ENCODE measurements at places on chromosomes 6 and 20.
A peak's percentile ranks its signal among the peaks of the same experiment; 100 is the strongest.

- no peak for DNase-seq
These were observed 14.4 kb downstream of the KPNA5 start for GRCh38 chr6:116695401-116695800.

DNA sequence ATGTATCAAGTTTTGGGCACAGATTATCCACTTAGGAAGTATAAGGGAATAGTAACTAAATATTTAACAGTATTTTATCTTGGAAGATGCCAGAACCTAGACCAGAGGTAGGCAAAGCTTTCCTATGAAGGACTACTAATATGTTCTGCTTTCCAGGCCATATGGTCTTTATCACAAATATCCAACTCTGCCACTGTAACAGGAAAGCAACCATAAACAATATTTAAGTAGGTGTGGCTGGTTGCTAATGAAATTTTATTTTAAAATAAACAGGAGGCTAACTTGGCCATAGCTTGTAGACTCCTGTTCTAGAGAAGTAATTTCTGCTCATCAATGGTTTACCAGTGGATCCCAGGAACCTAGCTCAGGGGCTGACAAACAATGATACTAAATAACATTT lies 39.4 kb downstream of the NOL7 start:
- DNase-seq: no peak

GRCh38 chr6:166578536-166579236 lies 7.8 kb downstream of the RAMACL start:
- no peak for DNase-seq

DNA sequence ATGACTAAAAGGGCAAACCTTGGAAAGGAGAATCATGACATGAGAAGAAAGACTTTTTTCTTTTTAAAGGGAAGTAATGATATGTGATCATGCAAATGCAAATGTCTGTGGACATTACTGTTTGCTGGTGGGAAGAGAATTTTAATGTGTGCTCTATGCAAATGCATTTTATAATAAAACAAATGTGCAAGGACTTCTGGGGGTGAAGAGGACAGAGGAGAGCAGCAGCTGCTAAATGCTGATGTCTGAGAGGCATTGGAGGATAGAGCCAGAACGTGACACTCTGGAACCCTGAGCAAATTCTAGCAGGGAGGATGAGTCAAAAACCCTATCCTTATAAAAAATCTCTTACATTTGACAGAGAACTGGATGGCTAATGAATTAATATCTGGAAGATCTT lies 69.1 kb upstream of the BEND3 start:
- DNase-seq: no peak

DNA sequence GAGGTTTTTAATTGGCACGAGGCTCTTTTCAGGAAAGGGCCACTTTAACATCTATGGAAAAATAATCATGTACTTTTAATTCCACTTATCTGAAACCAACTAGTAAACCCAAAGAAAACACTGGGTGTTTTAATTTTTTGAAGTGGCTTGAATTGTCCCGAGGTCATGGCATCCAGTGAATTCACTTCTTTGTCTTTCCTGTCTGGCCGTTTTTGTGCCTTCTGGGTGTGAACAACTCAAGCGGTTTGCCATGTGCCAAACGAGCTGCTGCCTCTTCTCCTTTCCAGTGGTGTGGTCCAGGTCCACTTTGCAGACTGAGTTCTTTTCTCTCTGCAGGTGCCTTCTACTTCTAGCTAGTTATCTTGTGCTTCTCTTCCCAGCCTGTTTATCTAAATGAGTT lies 117.5 kb downstream of the PLCB4 start:
- no peak for DNase-seq

GRCh38 chr6:158452191-158452590 lies 107.7 kb upstream of the TMEM181 start:
- DNase-seq: no peak

DNA sequence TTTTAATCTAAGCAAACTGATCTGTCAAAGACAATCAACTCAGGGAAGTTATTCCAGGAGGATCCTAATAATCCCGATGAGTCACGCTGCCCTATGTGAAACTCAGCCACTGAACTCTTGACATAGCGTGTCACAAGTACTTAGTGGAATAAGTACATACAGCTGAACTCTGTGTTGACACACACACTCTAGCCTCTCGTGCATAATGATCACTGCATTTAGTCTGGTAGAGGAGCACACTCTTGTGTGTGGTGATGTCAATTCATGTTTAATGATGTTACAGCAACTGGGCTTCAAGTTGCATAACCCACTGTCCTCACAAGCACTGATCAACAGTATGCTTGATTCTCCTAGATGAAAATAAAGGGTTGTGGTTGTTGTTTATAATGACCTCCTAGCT lies 148.3 kb downstream of the HACE1 start:
- DNase-seq: no peak

DNA sequence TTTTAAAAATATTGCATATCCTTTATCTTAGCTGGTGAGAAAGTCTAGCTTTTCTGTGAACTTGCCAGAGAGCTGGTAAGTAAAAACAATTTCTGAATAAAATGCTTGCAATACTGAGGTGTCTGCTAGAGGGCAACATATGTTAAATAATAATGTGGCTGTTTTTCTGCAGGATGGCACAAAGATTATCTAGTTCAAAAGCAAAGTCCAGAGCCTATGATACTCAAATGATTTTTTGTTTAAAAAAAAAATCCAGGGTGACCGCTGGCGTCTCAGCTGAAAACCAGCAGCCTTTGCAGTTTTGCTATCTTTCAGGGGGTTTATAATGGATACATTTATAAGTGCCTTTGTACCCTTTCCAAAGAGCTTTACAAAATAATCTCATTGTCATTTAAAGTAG lies 194.9 kb downstream of the PHACTR1 start:
- peak; percentile 12 for DNase-seq

DNA sequence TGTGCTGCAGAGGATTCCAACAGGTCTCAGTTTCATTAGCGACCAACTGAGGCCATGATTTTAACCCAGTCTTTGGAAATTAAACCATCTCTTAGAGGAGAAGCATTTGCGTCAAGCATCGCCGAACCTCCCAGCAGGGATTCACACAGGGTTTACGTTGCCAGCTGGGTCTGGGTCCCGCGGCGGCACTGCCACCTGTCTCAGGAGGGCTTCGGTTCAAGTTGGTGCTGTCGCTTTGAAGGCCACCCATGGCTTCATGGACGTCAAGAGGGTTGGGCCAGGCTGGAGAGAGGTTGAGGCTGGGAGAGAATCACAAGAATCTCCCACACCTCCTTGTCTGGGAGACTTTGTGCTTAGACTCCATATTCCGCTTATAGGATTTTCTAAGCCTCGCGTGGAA lies 43.0 kb upstream of the FRMD1 start:
- DNase-seq: no peak

- DNase-seq: no peak
These were observed 274.9 kb downstream of the SMOC2 start for GRCh38 chr6:168715643-168716481.

- no peak for DNase-seq
These were observed 11.6 kb downstream of the YWHAB start for GRCh38 chr20:44897133-44897532.

DNA sequence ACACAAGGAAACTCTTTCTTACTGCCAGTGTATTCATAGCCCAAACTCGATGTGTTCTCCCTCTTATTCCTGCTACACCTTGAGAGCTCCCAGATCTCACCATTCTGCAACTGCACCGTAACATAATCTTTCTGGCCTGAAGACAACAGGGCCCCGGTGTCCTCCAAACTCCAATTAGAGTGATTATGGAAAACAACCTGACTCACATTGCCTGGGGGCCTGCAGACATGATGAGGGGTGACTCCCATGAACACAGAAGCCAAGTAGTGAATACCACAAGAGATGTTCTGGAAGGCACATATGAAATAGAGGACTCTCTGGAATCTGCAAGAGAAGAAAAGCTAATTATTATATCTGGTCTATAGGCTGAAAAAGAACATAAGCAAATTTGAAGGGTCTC lies 19.7 kb downstream of the SLC22A16 start:
- DNase-seq: no peak

GRCh38 chr6:136669299-136669699 lies 119.1 kb upstream of the MAP7 start:
- DNase-seq: no peak

GRCh38 chr6:131740161-131740560 lies 29.3 kb upstream of the CTAGE9 start:
- DNase-seq: no peak

GRCh38 chr6:134007077-134007476 lies 45.3 kb downstream of the SLC2A12 start:
- no peak for DNase-seq

DNA sequence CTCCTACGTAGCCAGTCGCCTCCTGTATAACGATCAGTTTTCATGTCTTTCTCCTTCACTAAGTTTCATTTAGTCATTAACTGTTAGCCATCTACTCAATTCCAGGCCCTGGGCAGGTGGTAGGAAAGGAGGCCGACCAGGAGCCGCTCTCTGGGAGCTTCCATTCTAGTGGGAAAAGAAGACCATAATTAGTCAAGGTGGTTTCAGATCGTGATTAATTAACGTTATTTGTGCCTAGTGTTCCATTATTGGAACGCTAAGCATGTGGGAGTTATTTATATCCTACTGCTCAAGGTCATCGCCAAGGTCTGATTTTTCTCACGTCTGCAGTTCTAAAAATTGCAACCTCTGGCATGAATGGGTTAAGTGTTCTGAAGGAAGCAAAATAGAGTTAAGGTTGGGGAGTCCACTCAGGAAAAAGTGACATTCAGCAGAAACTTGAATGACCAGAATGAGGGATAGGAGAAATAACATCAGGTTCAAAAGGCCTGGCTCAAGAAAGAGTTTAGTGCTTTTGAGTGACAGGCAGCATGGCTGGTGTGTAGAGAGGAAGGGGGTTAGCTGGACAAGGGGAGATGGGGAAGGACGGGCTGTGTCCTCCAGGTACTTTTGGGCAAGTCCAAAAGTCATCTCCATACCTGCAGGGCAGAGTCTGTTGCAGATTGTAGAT lies 812 bp downstream of the SLC9A8 start:
- DNase-seq: no peak

DNA sequence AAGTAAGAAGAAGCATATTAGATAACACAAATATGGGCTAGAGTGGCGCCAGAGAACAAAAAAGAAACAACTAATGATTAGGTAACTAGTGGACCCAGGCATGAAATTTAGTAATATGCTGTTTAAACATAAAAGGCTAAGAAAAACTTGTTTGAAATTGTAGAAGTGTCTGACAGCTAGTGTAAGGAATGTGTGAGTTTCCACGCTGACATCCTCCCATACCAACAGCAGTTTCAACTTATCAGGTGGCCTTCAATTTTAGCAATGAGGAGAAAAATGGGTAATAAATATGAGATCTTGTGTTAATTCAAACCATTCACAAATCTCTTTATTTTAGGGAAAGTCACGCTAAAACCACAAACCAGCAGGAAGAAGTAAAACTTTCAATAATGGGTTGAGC lies 440.2 kb upstream of the FLRT3 start:
- DNase-seq: no peak

- DNase-seq: peak; percentile 71
These were observed 71.7 kb downstream of the ATP9A start for GRCh38 chr20:51696304-51697071.

DNA sequence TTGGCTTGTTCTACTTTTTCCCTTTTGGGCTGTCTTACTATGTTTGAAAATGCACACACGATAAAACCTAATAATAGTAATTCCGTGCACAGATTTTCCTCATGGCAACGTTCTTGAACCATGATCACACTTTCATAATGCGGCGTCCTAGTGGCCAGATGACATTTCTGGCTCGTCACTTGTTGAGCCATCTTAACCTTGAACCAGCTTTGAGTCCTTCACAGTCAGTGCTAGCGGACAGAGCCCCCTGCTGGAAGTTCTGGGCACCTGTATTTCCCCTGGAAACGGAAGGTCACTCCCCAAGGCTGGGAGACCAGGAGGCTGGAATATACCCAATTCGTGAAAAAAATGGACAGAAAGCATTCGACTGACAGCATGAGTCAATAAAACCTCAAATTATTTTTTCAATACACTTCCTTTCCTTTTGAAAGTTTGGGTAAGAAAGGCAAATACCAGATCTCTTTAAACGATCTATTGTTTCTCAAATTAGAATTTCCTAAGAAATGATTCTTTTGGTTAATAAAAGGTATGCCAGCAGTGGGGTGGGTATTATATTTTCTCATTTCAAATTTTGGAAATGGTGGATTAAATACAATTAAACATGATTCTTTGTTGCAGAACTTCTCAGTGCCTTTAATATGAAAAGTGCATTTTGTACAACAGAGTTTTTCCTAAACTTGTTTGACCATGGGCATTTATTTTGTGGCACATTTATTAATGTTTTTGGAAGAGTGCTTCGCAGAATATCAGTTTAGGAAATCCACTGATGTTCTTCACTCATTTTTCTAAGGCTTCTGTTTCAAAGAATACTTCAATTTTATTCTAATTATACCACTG lies 542.3 kb downstream of the QKI start:
- peak; percentile 92 for DNase-seq

- no peak for DNase-seq
These were observed 25.2 kb downstream of the TNFAIP3 start for GRCh38 chr6:137892271-137892708.

- peak; percentile 48 for DNase-seq
These were observed 25.6 kb upstream of the ARMH2 start for GRCh38 chr6:24824142-24824938.

DNA sequence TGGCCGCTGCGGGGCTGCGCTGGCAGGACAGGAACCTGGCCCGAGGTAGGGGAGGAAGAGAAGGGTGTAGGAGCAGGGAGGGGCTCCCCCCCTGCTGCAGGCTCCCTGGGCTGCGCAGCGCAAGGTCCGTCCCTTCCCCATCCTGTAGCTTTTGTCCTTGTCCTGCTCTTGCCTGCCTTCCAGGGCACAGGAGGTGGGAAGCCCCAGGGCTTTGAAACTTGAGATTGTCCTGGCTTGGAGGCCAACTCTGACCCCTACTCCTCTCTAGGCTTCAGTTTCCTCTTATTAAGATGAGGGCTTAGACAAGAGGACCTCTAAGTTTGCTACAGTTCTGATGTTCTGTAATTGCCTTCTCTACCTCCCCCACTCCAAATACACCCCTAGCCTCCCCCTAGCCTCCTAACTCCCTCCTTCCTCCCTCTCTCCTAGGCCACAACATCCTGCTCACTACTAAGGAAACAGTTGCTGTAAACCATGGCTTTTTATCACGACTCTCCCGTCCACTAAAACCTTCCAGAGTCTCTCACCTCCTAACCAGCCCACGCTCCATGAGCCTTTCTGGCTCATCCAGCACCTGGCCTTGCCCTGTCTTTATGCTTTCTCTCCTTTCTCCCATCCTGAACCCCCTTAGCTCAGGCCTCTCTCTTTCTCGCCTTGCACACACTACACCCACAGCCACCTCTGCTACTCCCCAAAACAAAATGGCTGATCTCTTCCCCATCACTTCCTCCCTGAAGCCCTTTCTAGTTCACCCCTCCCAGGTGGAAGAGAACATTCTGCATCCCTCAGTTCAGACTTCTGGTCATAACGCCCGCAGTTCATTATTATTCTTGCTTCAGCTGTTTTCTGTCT lies 10.2 kb downstream of the UNC5CL start:
- DNase-seq: no peak

- DNase-seq: no peak
These were observed 1.4 kb upstream of the NRN1 start for GRCh38 chr6:6008089-6008647.

DNA sequence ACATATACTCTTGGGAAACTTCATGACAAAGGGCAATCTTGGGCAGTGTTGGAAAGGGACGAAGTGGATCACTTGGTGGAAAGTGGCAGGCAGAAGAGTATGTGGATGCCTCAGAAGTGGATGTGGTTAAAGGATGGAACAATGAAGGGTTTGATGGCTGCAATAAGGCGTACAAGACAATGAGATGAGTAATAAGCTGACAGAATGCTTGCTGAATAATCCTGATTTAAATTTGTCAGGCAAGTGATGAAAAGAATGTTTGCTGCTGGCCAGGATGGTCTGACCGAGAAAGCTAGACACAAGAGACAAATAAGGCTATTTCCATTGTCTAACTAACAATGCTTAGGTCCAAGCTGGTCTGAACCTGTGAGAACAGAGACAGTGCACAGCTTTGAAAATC lies 61.6 kb upstream of the CEP85L start:
- no peak for DNase-seq
